Activated CD4-positive, alpha-beta T cell treated with anti-CD3 and anti-CD28 coated beads, Interleukin-2, amount 50 U/mL, for 24 hours (primary cell): ENCODE measurements at places on chromosomes 12 and 14.

GRCh38 chr14:69260190-69260860 lies 367 bp downstream of the GALNT16 start:
- DNase-seq, result no peak

DNA sequence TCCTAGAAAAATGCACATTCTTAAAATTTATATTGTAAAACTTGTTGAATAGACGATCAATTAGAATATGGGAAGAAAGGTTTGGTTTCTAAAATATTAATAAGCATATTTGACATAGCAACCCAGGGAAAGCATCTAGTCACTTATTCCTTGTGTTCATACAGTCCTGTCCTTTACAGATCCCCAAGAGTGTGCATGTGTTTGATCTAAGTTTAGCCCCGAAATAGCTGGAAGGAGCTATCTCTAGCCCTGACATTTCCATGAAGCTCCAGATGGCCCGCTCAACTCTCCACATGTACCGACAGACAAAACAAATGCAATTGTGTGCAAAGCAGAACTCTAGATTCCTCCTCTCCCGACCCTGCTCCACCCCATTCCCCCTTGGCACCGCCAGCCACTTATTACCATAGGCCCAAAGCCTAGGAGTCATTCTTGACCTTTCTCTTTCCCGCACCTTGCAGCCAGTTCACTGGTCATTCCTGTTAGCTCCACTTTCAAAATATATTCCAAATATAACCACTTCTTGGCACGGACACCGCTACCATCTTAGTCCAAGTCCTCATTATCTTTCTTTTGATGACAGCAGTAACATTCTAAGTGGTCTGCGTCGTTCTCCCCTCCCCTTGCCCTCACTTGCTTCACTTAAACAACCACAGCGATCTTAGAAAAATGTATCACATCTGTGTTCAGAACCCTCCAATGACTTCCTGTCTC lies 45.4 kb upstream of the GZMB start:
- no peak for DNase-seq

DNA sequence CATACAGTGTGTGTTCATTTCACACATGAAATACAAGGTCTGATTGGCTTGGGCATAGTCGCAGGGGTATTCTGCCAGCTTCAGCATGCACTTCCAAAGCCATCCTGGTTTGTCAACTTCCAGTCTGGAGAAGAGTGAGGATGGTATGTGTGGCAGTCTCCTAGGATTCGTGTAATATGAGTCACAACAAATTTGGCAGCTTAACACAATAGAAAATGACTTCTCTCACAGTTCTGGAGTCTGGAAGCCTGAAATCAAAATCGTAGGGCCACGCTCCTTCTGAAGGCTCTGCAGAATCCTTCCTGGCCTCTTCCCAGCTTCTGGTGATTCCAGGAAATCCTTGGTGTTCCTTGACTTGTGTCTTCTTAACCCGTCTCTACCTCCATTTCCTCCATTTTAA lies 167.5 kb downstream of the PPM1H start:
- no peak for DNase-seq

DNA sequence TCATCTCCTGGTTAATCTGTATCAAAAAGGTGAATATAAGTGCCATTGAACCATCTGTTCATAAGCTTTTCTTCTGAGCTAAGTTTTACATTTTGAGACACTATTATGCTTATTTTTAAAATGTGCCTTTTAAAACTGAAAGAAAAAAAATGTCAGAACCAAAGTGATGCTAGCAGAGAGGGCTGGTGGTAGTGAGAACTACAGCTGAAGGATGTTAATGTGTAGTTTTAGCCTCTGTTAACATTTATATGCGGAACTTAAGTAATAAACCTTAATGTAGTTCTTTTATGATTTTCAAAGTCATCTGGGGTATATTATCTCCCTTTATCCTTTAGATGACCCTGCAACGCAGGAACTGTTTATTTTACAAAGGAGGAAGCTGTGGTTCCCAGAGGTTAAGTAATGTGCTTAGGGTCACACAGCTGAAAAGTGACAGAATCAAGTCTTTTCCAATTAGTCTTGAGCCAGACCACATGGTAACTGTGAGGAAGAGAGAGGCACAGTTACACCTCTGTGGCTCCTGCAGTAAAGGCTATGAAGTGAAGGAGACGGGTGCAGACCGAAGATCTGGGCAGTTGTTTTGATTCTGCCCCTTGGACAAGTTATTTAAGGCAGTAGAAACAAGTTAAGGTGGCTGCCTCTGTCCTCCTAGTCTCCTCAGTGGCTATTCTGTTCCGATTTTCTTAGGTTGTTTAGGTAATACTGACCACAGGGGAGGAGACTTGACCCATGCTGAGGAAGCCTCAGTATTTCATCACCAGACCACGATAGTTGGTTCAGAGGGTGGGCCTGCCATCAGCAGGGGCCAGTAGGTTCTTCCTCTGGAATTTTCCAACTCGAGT lies 23.9 kb downstream of the GNG2 start:
- no peak for DNase-seq

- DNase-seq, result no peak
Measured at GRCh38 chr12:125111403-125111802, 46.2 kb downstream of the AACS start.

GRCh38 chr12:9717070-9717925 lies 15.6 kb downstream of the CLECL1 start:
- no peak for DNase-seq

DNA sequence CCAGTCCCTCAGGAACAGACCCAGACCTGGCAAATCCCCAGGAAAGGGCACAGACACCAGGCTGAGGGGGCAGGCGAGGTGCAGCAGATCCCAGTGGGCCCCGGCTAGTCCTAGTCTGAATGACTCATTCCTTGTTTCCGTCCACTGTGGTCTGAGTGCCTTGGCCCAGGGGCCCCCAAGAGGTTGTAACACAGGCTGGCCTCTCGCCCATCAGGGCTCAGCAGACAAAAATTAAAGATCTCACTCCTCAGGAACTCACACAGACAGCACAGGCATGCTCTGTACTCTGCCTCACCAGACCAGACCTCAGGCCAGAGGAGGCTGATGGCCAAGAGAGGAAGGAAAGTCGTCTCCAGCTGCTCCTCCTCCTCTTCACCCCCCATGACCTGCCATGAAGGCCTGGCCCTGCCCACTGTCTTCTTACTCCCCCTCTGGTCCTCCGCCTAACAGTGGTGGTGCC lies 7.7 kb upstream of the LTBP2 start:
- DNase-seq, result no peak

GRCh38 chr12:87290505-87290904 lies 738.7 kb downstream of the C12orf50 start:
- DNase-seq, result no peak

DNA sequence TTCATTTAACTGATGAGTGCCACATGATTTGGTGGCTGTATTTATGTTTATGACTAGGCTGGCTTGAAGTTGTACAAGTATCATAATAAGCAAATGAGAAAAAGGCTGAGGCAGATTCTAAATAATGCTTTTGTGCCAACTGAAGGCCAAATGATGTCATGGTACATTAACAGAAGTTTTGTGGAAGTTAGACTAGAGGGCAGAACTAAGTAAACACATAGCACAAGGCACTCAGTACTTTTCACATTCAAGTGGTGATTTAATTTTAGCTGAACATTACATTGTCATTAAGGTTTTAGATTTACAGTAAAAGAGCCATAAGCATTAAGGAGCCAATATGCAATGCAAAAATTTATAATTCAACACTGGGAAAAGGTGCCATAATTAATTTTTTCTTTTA lies 21.1 kb downstream of the PPP1CC start:
- DNase-seq, result no peak

DNA sequence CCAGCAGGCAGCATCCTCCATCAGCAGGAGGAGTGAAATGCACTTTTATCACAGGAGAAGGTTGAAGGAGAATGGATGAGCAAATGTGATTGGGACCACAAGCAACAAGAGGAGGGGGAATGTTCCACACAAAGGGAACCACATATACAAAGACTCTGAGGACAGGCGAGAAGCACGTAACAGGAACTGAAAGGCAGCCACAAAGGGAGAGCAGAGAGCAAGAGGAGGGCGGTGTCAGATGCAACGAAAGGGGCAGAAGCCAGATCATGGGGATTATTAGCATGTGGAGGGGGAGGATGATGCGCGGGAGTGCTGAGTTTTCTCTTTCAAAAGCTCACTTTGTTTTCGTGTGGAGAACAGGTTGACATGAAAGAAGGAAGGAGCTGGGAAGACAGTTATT lies 241.1 kb downstream of the SPTSSA start:
- no peak for DNase-seq

- no peak for DNase-seq
Measured at GRCh38 chr12:108876550-108876949, 3.3 kb upstream of the DAO start.

DNA sequence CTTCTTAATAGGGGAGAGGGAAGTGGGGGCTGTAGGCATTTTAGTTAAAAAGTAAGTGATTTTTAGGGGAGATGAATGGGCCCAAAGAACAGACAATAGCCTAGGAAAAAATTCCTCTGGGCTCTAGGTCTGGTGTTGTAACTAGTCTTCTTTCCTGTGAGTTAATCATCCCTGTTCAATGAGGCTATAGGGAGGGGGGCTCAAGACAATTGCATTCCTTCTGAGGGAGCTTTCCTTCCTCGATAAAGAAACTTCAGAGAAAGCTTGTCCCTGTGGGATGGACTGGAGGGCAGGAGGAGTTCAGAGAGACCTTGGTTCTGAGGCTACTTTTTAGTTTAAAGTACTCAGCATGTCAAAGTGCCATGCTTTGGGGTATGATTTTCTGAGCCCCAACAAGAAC lies 127.2 kb downstream of the BBS10 start:
- no peak for DNase-seq

DNA sequence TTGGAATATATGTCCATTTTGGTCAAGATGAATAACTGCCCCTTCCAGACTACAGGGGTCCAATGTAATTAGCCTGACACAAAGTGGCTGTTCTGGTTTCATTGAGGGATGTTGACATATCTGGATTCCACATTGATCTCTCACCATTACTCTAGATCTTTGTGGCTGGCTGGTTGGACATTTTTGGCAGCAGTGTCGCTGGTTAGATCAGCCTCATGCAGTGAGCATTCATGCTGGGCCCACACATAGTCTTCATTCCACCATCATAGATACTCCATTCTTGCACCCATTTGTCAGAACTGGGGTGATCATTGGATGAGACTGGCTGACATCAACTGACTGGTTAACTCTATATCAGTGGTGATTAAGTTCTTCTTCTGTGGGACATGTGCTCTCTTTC lies 74.4 kb downstream of the MGST1 start:
- no peak for DNase-seq

- DNase-seq, result no peak
Measured at GRCh38 chr12:17020765-17021164, 414.8 kb upstream of the LMO3 start.

DNA sequence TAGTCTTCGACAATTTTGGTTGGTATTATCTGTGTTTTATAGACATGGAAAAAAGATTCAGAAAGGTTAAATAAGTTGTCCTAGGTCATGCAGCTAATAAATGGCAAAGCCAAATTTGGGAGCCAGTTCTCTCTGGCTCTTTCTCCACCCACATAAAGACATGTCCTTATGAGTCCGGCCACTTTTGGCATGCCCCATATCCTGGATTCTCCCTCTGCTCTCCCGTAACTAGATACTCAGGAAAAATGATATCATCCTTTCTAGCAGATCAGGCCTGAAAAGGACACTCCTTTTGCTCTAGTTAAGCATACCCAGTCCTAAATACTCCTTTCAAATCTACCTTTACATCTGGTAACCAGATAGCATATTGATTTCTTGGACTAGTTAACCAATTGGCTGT lies 64.4 kb downstream of the TTLL5 start:
- no peak for DNase-seq

DNA sequence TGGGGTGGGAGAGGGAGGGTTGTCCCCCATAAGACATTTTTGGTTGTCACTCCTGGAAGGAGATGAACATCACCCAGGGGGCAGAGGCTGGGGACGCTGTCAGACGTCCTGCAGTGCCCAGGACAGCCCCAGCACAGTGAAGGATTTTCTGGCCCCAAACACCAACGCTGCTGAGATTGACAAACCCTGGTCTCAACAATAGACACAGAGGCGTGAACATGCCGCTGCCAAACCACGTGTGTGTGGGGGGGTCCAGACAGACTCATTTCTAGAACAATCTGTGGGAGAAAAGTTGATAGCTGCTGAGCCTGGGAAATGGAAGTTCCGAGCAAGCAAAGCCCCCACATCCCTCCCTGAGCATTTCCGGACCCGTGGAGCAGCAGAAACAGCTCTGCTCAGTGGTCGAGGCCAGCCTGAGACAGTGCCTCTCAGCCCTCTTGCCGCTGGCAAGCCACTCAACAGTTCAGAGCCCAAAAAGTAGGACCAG lies 43.8 kb upstream of the CLMN start:
- DNase-seq, result no peak

DNA sequence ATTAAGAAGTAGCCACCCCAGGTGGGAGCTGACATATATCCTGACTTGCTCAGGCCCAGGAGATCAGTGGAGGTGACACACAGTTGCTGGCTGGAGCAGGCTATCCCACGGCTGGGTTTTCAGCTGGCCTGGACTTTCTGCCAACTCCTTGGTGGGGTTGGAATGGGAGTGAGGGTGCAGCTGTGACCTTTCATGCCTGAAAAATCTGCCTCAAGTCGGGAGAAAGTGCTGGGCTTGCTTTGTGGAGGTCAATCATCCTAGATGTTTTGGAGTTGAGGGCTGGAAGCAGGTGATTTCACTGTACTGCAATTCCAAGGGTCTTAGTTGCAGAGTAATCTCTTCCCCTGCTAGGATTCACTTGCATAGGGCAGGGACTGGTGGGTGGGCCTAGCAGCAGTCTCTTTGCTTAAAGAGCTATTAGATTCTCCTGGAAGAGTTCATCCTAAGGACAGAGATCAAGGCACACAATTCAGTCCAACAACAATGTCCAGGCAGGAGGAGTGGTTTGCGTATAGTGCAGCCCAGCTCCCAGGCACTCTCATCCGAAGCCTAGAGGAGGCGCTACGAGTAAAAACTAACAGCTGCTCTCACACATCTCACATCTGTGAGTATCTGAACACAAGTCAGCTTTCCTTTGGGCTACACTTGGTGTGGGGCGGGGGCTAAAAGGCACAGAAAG lies 98.1 kb downstream of the GAS2L3 start:
- no peak for DNase-seq

DNA sequence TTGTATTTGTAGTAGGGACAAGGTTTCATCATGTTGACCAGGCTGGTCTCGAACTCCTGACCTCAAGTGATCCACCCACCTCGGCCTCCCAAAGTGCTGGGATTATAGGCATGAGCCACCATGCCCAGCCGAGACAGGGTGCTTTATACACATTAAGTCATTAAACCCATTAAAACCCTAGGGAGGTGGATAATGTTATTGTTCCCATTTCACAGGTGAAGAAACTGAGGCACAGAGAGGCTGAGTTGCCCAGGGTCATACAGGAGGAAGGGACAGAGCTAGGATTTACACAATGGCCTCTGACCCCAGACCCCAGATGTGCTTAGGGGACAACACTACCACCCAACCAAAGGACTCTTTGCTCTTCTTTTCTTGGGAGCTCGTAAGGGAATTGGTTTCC lies 51.0 kb upstream of the RIN3 start:
- no peak for DNase-seq

- DNase-seq, result no peak
Measured at GRCh38 chr14:104754213-104754851, 1.4 kb downstream of the SIVA1 start.

DNA sequence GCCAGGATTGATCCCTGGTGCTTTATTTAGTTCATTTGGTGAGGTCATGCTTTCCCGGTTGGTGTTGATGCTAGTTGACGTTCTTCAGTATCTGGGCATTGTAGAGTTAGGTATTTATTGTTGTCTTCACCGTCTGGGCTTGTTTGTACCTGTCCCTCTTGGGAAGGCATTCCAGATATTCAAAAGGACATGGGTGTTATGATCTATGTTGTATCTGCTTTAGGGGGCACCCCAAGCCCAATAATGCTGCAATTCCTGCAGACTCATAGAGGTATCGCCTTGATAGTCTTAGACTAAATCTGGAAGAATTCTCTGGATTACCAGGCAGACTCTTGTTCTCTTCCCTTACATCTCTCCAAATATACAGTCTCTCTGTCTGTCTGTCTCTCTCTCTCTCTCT lies 42.1 kb downstream of the AK7 start:
- no peak for DNase-seq
